ENCODE measurements at places on chromosomes 6 and 20. TPM values are rescaled to one million over a fixed set of nuclear protein-coding genes. Genes with fewer than 3 reads are reported as not detected.

The AGPAT4 gene
- total RNA-seq, result 5.4 TPM

The HCRTR2 gene
- not detected for total RNA-seq

The ZSCAN23 gene
- not detected for total RNA-seq

The EEF1A2 gene
- 153 TPM for total RNA-seq

The CD40 gene
- total RNA-seq, result 4.4 TPM

The HLA-DPA1 gene
- total RNA-seq, result not detected

The SPATS1 gene
- not detected for total RNA-seq

The OPRL1 gene
- 1.5 TPM for total RNA-seq

The C6orf15 gene
- not detected for total RNA-seq

The ZC2HC1B gene
- not detected for total RNA-seq

The IMPG1 gene
- total RNA-seq, result not detected

The PRPH2 gene
- total RNA-seq, result not detected

The CTCFL gene
- total RNA-seq, result 0.02 TPM

The MDFI gene
- total RNA-seq, result 1.1 TPM

The OPRM1 gene
- total RNA-seq, result not detected

The SPATA25 gene
- 0.30 TPM for total RNA-seq

All from A549 treated with AZD2906 at 1 μM for 4 hours (cell line).